ENCODE measurements at places on chromosomes 3 and 15.

GRCh38 chr3:125121246-125122010 is 65.6 kb upstream of the HEG1 start:
- DNase-seq, result peak; percentile 46

- DNase-seq, result no peak
Measured at GRCh38 chr3:179715582-179715981, 62.7 kb downstream of the USP13 start.

DNA sequence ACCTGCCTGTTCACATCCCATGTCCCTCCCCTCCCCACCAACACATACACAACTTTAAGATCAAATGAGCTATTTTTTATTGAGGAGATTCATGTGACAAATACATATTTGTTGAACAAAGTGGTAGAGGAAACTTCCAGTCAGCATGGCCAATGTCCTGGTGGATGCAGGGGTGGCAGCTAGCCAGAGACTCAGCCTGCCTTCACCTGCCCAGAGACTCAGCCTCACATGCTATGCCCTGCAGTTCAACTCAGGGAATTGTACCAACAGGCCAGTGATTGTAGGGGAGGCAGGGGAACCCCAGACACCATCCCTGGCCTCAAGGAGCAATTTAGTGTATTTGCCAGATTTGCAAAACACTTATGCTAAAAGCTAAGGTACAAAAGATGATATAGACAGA is 136.6 kb downstream of the OPA1 start:
- DNase-seq, result no peak

DNA sequence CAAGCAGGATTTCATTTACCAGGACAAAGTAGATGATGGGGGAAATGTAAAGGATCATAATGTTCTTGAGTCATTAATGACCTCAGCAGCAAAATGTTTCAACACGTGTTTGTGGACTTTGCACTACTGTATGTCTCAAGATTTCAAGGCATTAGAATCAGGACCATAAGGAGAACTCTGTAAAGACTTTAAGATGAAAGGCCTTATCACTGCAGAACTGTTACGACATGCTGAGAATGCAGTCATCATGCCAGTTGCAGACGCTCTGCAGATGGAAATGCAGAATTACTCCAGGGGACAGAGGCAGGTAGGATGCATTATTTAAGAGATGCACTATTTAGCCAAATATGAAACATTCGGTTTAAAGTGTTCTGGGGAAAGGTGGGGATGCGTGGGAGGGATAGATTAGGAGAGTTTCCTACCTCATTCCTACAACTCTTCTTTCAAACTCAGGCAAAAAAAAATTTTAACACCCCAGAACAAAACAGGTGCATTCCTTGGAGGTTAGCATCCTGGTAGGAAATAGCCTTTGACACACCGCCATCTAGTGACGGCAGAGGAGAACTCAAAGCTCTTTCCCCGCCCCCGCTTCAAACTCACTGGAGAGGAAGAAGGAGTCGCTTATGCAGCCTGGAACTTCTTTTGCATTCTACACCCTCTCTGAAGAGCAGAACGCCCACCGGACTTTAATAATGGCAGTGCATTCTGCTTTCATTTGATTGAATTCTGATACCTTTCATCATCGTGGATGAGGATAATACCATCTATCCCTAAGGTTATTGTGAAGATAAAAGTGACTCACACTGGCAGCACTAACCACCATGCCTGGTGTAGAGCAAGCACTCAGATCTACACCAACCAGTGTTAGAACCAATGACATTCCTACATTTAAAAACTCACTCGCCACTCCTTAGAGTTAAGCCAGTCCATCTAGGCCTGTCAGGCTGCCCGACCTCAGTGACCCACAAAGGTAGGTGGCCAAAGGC is 43.1 kb upstream of the TOPAZ1 start:
- peak; percentile 78 for DNase-seq

GRCh38 chr15:39720621-39721611 is 61.7 kb downstream of the FSIP1 start:
- DNase-seq, result no peak

DNA sequence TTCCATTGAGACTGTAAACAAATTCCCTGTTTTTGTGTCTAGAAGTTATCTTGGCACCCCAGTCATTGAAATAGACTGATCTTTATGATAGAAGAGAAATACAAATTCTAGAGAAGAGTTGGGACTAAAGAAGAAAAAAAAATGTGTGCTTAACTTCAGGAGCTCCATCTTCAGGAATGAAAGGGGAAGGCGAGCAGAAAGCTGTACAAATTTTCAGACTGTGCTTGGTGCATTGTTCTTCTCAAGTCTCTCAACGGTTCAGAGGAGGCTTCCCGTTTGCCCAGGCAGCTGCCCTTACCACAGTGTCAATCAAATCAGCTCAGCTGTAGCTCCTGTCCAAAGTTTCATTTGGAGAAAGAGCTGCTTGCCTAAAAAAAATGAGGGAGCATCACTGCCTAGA is 41.7 kb downstream of the OXSM start:
- no peak for DNase-seq

- no peak for DNase-seq
Measured at GRCh38 chr3:115186351-115187148, 39.5 kb upstream of the ZBTB20 start.

DNA sequence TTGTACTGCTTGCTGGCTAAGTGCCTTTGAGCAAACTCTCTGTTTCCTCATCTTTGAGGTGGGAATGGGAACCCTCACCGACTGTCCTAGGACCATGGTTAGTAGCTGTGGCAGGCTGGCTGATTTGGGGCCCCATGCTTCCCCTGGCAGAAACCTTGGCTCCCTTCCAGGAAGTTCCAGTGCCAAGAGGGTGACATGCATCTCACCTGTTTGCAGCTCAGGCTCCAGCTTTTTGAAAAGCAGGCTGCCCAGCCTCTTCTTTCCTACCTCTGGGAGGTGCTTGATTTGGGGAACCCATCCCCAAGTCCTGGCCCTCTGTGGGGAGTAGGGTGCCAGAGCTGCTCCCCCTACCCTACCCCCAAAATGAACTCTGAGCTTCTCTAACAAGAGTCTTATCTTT is 50.8 kb downstream of the RAB11A start:
- DNase-seq, result no peak

- DNase-seq, result no peak
Measured at GRCh38 chr15:75065851-75066509, 42.6 kb downstream of the PPCDC start.

GRCh38 chr3:195118671-195119070 is 152.3 kb downstream of the XXYLT1 start:
- DNase-seq, result no peak

GRCh38 chr3:38008971-38009580 is 18.5 kb downstream of the VILL start:
- no peak for DNase-seq

DNA sequence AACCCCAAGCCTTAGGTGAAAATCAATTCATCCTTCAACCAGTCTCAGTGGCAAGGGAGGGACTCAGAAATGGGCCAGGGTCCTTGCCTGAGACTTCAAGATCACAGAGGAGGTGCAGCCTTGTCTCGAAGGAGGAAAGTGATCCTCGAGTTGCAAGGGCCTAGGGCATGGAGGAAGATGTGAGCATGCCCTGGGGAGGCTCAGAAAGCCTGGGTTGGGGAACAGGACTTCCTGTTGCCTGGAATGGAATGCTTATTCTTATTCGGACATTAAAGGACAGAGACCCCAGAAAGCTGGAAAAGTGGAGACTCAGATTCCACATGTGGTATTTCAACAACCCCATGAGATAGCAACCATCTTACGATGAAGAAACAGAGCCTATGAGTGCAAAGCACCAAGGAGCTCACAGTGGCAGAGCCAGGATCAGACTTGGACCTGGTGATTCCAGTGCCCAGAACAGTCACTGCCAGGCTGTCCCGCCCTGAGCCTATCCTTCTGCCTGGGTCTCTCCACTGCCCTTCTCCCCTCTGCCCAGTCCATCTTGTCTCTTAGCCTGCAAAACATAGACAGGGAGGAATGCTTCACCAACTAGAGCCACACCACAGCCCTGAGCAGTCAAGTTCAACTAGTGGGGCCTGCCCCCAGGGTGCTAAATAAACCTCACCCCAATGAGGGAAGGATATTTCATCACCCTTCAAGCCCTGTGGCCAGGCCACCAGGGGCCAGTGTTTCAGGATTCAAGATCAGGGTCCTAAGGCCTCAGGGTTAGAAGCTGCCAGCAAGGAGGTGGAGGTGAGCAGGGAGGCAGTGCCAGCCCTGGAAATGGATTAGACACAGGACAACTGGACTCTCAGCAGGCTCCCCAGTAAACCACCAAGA is 21.9 kb downstream of the DAPK2 start:
- DNase-seq, result no peak

GRCh38 chr15:72927451-72927850 is 124.8 kb upstream of the NEO1 start:
- DNase-seq, result no peak

GRCh38 chr15:39697509-39697908 is 85.1 kb downstream of the FSIP1 start:
- no peak for DNase-seq

- DNase-seq, result no peak
Measured at GRCh38 chr3:31081018-31081662, 186.7 kb upstream of the GADL1 start.

DNA sequence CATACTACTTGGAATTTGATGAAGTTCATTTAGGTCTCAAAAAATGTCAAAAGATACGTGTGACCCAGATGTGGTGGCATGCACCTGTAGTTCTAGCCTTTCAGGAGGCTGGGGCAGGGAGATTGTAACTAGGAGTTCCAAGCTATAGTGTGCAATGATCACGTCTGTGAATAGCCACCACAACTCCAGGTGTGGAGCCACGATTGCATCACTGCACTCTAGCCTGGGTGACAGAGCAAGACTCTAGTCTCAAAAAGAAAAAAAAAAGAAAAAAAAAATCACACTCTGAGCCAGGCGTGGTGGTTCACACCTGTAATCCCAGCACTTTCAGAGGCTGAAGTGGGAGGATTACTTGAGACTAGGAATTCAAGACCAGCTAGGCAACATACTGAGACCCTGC is 14.2 kb downstream of the MAP4 start:
- DNase-seq, result no peak

DNA sequence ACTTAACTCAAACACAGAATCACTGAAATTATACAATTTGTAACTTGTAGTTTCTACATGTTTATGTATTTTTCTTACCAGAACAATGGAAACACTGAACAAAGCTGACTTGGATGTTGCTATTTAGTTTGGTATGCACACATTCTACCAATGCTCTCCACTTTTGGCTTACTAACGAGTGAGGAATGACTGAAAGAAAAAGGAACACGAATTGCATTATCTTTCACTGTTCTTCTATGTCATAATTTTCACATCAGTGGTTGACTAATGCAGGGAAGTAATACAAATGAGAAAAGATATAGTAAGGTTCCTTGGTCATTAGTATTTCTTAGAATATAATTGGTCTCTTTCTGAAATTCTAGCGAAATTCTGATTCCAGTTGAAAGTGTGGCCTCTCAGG is 9.8 kb upstream of the CNTN3 start:
- DNase-seq, result no peak

GRCh38 chr15:94780166-94780565 is 548.8 kb downstream of the MCTP2 start:
- no peak for DNase-seq

- no peak for DNase-seq
Measured at GRCh38 chr3:45311327-45311726, 77.0 kb upstream of the LARS2 start.

DNA sequence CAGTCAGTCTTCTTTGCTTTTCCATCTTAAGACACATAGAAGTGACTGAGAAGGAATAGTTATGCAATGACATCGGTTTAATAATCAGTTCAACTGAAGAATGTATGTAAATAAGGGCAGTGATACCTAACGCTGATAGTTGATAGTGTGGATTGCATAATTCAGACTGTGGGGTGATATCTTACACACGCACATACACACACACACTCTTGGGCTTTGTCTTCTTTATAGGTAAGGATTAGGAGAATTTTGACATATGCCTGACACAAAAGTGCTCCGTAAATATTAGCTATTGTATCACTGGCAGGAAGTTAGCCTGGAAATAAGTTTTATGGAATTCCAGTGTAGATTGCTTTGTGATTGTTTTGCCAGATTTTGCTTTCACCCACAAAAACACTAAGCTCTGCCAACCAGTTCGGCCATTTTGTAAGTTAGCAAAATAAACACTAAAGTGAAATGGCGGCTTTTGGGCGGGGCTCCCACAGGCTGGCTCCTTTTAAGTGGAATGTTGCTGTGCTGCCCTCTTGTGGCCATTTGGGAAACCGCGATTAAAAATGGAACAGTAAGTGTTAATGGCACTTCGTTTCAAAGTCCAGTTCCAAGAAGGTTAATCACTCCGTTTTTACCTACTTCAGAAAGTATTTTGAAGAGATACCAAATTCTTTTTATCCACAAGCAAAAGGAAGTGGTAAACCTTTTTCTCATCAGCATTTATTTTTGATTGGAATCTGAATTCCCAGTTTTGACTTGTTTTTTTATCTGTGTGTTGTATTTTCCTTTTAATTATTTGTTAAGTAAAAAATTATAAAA is 17.7 kb downstream of the CHD2 start:
- peak; percentile 96 for DNase-seq

GRCh38 chr15:38068626-38069391 is 134.4 kb downstream of the TMCO5A start:
- peak; percentile 48 for DNase-seq

GRCh38 chr3:94241986-94242385 is 179.1 kb downstream of the NSUN3 start:
- DNase-seq, result no peak

DNA sequence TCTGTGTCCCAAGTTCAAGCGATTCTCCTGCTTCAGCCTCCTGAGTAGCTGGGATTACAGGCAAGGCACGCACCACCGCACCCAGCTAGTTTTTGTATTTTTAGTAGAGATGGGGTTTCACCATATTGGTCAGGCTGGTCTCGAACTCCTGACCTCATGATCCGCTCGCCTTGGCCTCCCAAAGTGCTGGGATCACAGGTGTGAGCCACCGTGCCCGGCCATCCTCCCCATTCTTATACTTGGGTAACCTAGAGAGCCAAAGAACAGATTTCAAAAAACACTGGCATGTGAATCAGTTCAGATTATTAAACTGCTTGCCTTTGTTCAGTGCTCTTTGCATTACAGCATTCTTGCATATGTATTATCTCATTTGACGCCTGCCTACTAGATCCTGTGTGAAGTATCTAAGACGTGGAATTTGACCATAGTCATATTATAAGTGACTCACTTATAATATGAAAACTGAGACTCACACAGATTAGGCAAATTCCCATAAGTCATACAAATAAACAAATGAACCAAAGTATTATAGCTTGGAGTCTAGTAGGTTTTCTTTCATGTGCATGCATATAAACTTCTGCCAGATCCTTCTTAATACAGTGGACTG is 123.5 kb downstream of the UNC13C start:
- DNase-seq, result no peak

GRCh38 chr3:13461169-13462124 is 18.7 kb upstream of the HDAC11 start:
- DNase-seq, result peak; percentile 86

- DNase-seq, result no peak
Measured at GRCh38 chr3:127418560-127419147, 130.8 kb upstream of the PRR20G start.

- peak; percentile 13 for DNase-seq
Measured at GRCh38 chr3:100073714-100074307, 40.5 kb downstream of the FILIP1L start.

GRCh38 chr15:50562735-50563640 is 16.5 kb upstream of the USP50 start:
- DNase-seq, result peak; percentile 38

GRCh38 chr3:187210091-187210490 is 12.8 kb downstream of the RTP1 start:
- DNase-seq, result no peak

GRCh38 chr15:51621155-51621765 is 1.3 kb downstream of the DMXL2 start:
- DNase-seq, result no peak
